Activated naive CD4-positive, alpha-beta T cell treated with Interleukin-2 at 50 U/mL for 16 hours (primary cell): ENCODE measurements at places on chromosomes 7 and 10.

DNA sequence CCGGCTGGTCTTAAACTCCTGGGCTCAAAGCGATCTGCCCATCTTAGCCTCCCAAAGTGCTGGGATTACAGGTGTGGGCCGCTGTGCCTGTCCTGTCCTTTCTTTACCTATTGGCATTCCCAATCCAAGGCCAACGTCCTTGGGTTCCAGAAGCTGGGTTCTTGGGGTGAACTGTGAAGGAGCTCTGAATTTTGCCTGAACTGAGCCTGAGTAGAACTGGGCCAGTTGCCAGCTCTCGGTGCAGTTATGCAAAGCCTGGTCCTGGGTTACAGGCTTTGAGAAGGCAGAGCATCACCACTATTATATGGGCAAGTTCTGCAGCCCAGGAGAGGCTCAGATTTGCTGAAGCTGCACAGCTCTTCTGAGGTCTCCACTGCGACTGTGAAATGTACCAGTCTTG lies 24.6 kb upstream of the SH2D4B start:
- no peak for DNase-seq

GRCh38 chr7:8465338-8465737 lies 31.9 kb downstream of the NXPH1 start:
- DNase-seq: no peak

GRCh38 chr10:64350665-64351064 lies 829.5 kb downstream of the REEP3 start:
- no peak for DNase-seq

GRCh38 chr10:7085147-7085912 lies 325.5 kb downstream of the SFMBT2 start:
- no peak for DNase-seq

DNA sequence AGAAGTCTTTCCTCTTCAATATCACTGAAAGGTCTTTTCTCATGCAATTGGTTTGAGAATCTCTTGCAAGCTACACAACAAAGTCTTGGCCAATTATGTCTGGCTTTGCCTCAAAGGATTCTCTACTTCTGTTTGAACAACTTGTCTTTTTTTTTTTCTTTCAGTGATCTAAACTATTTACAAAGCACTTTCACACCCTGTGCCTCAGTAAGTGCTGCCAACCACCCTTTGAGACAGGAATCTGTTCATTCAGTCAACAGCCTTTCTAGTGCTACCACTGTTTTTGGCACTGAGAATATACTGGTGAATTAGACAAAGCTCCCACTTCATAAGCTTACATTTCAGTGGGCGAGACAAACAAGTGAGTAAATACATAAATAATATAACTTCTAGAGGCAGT lies 26.9 kb upstream of the SDK1 start:
- DNase-seq: no peak

- no peak for DNase-seq
Measured at GRCh38 chr7:90836937-90837336, 240.8 kb downstream of the CDK14 start.
